ENCODE measurements at places on chromosomes 2 and 18.
A peak's percentile ranks its signal among the peaks of the same experiment; 100 is the strongest.

GRCh38 chr2:233361297-233361696 lies 7.0 kb downstream of the DGKD start:
- no peak for DNase-seq

DNA sequence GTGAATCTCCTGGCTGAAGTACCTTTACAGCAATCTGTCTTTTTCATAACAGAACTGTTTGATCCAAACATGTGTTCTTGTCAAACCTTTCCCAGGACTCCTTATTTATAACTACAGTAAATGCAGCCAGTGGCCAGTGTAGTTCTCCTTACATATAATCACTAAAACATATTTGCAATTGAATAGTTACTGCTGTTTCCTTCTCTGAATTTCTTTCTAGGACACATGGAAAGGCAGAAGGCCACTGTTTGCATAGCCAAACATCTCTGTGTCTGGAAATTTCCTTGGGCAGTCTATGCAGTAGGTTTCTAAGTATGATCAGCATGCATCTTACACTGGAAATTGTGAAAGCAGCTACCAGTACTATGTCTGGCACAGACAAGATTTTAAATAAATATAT lies 57.4 kb upstream of the COL3A1 start:
- DNase-seq: no peak

DNA sequence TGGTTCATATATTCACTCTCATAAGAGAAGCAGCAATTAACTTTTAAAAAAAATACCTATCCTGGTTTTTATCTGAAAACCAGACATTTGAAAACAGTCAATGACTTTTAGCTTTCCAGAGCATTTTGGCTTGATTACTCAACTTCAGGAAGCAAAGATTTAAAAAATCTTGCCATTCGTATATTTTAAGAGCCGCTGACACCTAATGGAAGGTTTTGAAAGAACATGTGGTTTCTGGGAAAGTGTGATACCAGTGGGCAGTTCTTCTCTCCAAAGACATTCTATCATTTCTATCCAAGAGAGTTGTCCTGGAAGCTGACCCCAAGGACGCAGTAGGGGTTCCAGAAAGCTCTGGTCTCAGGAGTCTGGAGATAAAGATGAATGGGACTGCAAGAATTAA lies 234.7 kb downstream of the TTC32 start:
- DNase-seq: no peak

DNA sequence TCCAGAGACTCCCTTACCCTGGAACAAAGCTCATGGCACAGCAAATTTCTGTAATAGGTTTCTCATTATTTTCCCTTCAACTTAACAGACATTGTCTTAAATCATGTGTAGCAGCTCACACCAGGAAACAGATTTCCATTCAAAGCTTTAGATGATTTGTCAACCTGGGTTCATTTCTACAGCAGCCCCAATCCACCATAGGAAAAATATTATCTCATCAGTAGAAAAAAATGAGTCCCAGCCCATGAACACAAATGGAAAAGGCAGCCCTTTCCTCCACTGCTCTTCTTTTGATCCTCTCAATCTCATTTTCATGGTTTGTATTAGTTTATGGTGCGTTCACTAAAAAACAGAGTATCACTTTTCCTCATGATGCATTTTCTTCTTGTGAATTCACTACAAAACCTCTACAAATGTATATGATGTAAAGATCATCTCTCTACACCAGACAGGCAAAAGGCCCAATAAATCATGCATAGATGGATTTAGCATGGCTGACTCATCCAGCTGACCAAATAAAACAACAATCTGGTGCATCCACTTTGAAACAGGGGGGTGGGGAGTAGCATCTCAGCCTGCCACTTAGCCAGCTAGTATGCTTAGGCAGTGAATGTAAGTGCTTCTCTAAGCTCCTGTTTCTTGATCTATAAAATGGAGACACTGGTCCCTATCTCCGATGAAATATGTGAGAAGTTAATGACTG lies 78.6 kb downstream of the SATB2 start:
- no peak for DNase-seq

GRCh38 chr18:26453386-26453901 lies 94.9 kb downstream of the KCTD1 start:
- no peak for DNase-seq

GRCh38 chr2:95077530-95077825 lies 44.1 kb downstream of the MRPS5 start:
- peak; percentile 16 for DNase-seq

DNA sequence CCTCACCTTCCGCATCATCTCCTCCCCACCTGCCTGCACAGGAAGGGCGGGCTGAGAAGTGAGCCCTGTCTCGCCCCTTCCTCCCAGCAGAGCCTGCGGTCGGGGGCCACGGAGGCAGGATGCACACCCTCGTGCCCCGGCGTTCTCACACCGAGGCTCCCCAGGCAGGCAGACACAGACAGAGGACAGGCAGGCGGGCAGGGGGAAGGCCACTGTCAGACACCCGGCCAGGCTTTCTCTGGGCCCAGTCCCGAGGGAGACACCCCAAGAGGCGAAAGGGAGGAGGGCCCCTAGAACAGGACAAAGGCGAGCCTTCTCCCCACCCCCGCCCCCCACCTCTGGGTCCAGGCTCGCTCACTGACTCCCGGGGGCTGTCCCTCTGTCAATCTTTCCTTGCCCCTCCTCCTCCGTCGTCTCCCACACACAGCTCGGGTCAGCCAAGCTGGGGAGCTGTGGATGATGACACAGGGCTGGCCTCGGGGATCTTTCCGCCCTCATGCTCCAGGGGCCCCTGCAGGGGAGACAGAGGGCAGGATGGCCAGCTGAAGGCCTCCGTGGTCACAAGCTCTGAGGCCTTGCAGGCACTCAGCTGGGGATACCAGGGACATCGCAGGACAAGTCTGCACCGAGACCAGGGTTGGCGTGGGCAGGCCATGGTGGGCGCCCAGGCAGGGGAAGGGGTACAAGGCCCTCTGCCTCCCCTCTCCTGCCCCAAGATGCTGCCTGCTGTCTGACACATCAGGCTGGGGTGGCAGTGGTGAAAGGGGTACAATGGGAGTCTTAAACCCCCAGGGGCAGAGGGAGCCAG lies 24.9 kb downstream of the BIN1 start:
- peak; percentile 73 for DNase-seq

DNA sequence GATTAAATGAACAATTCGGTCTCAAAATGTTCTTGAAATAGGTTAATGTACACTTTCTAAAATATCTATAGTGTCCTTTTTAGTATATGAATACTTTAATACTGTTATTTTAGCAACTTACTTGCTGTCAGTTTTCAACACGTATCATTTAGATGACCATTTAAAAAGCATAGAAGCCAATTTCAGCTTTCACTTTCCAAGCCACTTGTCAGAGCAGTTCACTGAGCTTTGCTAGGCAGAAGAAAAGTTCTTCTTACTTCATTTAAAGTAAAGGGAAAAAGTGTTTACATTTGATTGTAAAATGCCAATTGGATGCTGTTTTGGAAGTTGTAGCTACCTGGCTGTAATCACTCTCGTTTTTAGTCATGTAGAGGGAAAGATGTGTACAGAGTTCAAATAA lies 126.0 kb downstream of the KCNH7 start:
- no peak for DNase-seq

GRCh38 chr18:48962252-48962993 lies 11.7 kb upstream of the SMAD7 start:
- DNase-seq: no peak

- no peak for DNase-seq
These were observed 263.5 kb upstream of the LRRTM1 start for GRCh38 chr2:80568011-80568410.

DNA sequence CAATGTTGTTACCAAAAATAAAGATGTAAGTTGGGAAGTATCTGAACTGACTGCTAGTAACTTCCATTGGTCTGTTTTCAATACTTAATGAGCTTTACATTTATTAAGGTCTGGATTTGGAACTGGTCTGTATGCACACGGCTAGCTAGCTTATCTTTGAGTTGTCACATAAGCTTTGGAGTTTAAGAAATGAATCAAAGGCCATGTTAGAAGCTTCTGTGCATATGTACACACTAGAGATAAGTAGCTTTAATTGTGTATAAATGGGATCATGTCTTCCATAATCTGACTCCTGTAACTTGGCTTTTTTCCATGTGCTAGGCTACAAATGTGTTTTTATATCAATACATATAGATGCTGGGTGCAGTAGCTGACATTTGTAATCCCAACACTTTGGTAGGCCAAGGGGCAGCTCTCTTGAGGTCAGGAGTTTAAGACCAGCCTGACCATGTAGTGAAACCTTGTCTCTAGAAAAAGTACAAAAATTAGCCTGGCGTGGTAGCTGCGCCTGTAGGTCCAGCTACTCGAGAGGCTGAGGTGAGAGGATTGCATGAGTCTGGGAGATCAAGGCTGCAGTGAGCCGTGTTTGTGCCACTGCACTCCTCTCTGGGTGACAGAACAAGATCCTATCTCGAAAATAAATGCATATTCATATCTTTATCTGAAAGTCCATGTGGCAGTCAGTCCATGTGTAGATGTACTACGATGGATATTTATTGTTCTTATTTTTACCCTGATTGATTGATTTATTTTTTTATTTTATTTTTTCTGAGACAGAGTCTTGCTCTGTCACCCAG lies 27.2 kb downstream of the ATIC start:
- no peak for DNase-seq

GRCh38 chr18:63346480-63347183 lies 20.4 kb downstream of the KDSR start:
- no peak for DNase-seq

DNA sequence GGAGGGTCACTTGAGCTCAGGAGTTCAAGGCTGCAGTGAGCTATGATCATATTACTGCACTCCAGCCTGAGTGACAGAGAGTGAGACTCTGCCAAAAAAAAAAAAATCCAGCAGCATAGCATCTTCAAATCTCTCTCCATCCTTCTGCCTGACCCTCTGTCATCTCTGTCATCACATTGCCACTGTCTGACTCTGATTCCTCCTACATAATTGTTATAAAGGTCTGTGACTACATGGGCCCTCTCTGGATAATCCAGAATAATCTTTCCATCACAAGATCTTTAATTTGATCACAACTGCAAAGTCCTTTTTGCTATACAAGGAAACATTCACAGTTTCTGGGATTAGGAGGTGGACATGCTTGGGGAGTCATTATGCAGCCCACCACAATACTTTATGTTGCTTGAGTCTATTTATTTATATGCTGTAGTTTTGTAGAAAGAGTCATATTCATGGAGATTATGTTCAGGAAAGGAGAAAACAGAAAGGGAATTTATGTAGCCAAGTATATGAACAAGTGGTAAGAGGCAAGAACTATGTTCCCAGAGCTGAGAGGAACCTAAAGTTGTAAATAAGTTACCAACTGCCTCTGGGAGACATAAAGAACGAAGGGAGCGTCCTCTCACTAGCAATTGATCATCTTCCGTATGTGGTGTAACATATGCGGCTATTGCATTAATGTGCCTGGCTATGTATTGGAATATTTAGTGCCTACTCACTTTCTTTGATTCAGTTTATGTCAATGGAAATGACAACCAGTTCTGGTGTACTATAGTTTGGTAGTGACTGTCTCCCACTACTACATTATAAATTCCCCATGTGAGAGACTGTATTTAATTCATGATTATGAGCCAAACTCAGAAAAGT lies 21.5 kb downstream of the RND3 start:
- DNase-seq: no peak

All from GM20000 (cell line).